Activated CD4-positive, alpha-beta T cell treated with anti-CD3 and anti-CD28 coated beads, Interleukin-2, amount 50 U/mL, for 4 hours (primary cell): ENCODE measurements at places on chromosomes 1 and 21.

DNA sequence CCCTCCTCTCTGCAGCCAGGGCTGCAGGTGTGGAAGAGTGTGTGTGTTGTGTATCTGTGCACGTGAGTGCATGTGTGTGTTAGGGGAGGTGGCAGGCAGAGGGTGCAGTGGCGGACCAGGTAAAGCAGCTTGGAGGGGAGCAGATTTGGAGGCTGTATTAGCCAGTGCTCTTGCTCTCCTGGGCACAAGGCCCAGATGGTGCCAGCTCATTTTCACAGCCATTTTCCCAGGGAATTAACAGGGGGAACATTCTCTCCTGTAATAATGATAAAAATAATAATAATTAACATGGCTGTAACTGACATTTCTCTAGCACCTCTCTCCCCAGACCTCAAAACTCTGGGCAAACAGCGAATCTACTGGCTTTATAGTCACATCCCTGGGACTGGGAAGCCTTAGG lies 43.6 kb downstream of the LRRN2 start:
- no peak for DNase-seq

DNA sequence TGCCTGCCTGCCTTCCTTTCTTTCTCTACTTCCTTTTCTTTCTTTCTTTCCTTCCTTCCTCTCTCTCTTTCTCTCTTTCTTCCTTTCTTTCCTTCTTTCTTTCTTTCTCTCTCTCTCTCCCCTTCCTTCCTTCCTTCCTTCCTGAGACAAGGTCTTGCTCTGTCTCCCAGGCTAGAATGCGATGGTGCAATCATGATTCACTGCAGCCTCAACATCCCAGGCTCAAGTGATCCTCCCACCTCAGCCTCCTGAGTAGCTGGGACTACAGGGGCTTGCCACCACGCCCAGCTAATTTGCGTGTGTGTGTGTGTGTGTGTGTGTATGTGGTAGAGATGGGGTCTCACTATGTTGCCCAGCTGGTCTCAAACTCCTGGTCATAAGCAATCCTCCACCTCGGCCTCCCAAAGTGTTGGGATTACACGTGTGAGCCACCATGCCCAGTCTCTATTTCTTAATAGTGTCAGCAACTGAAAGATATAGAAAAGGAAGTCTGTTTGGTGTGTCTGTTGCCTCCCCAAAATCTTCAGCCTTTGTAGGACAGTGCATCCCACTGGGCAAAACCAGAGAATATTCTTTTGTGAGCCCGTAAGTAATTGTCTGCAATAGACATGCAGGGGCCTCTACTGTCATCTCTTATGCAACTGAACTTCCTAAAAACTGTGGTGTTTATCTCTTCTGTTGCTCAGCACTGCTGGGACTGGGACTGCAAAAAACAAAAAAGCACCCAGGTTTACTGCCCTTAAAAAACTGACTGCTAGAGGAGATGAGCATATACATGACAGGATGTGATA lies 20.9 kb upstream of the RAB4A start:
- DNase-seq: no peak

GRCh38 chr21:46667741-46668380 lies 32.4 kb downstream of the PRMT2 start:
- DNase-seq: no peak

DNA sequence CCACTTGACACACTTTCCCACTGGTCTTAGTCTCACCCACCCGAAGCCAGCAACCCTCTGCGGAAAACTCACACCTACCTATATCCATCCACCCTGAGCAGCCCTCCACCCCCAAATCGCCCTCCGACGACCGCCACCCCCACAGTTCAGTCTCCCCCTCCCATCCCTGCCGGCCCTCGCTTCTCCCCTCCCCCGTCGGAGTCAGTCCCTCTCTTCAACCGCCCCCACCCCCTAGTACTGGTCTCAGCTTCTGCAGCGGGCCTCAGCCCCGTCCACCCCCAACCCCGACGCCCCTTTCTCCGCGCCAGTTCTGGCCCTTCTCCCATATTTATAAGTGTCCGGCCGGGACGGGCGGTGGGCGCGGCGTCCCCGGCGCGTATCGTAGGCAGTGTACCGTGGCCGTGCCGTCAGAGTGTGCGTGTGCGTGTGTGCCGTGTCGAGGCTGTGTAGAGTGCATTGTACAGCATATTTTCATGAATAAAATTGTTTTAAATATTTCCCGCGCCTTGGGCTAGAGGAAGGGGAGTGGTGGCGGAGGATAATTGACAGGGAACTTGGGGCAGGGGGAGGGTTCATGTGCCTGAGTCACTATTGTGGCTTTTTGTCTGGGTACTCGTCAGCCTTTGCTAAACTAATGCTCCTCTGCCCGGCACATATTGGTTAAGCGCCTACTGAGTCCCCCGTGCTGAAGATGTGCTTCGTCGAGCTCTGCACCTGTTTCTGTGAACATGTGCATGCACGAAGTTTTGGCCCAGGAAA lies 22.0 kb downstream of the FOXO6 start:
- DNase-seq: no peak

DNA sequence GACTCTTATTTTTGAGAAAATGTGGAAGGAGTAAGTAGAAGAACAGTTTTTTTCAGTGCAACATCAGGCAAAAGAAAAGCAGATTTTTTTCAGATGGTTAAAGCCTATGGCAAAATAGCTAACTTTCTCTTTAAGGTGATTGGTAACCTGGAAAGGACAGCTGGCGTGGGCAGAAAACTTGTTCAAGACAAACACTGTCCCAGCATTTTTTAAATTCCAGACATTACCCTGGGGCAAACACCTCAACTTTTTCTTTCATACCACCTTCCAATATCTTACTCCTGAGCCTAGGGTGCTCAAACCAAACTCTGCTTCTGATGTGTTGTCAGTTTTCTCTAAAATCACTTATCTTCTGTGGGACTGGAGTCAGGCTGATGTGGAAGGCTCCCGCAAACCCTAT lies 2.7 kb upstream of the LEPR start:
- DNase-seq: no peak

- no peak for DNase-seq
Observed at GRCh38 chr1:233607252-233608119, 6.4 kb upstream of the KCNK1 start.

- DNase-seq: no peak
Observed at GRCh38 chr1:39110882-39111281, 84.7 kb downstream of the NDUFS5 start.

- no peak for DNase-seq
Observed at GRCh38 chr1:9671377-9672140, 20.0 kb downstream of the PIK3CD start.

GRCh38 chr1:244354810-244355278 lies 96.9 kb downstream of the ADSS2 start:
- no peak for DNase-seq

DNA sequence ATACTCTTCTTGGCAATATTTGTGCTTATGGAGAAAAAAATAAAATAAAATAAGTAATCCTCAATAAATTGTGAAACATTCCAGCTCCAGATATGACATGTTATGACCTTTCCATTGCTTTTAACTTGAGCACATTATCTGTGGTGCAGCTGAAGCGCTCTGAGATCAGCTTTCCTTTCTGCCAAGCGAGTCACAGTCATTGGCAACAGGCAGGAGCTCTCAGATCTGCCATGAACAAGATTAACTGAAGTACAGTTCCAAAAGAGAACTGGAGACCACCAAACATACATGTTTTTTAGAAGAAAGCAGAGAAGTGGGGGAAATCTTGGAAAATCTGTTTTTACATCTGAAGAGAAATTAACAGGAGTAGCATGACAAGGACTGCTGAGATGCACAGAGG lies 89.2 kb upstream of the DSCAM start:
- no peak for DNase-seq

DNA sequence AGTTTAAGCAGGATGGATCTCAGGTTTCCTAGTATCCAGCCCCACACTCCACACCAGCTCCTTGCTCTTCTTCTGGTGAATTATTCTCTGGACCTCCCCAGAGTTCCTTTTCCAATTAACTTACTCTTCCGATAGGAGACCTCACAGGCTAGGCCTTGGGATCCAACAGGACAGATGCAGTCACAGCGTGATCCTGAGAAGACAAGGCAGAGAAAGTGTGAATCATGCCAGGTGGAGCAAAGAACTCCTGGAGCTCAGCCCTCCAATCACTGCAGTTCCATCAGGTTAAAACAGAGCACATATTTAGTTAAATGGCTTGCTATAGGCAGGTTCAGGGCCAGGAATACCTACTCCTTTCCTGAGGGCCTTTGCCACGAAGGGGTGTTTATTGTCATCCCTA lies 34.1 kb downstream of the C8B start:
- no peak for DNase-seq

GRCh38 chr1:98975113-98975512 lies 29.5 kb downstream of the PLPPR5 start:
- no peak for DNase-seq

DNA sequence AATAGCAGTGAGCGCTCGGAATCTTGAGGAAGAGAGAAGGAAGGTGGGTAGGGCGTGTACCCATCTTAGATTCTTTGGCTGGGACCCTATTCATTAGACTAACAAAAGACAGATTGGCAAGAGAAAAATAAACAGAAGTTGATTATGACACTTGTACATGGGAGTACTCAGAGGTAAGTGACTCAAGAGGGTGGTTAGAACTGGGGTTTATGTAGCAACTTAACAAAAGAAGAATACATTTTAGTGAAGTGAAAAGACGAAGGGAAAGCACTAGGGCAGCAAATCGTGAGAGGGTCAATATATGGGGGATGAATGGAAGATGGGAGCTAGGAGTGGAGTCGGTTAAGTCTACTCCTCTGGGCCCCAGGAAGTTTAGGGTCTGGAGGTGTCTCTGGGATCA lies 25.8 kb upstream of the RCC2 start:
- DNase-seq: no peak
